AML-193 (cell line): ENCODE measurements at places on chromosomes 4 and X.

GRCh38 chrX:24732766-24733500 is 39.2 kb downstream of the POLA1 start:
- no peak for DNase-seq

GRCh38 chr4:47167081-47168035 is 136.0 kb downstream of the GABRB1 start:
- DNase-seq = no peak

GRCh38 chr4:170162416-170162815 is 72.7 kb upstream of the AADAT start:
- DNase-seq = no peak

DNA sequence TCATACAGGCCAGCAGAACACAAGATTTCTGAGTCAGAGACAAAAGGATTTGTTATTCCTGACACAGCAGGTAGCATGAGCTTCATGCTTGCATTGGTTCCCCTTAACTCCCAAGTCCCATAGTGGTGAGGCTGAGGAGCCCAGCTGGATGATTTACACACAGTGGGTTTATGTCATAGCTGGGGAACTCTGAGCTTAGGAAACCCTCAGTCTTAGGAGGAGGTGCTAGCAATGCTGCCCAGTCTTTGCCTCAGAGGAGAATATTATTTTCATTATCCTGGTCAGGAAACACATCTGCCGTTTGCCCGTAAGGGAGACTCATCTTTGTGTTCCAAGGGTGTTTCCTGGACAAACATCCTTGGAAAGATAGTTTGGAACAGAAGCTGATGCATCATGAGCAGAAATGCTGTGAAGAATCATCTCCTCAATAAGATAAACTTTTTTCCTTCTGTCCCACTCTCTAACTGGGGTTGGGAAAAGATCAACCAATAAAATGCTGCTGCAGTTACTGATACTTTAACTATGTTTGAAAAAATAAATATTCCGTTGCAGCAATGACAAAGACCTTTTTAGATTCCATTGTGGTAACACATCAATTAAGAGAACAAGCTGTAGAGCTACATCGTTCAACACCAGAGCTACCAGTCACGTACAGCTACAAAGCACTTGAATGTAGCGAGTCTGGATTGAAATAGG is 146.8 kb downstream of the DCLK2 start:
- no peak for DNase-seq

GRCh38 chr4:75741027-75741426 is 16.6 kb downstream of the USO1 start:
- no peak for DNase-seq

DNA sequence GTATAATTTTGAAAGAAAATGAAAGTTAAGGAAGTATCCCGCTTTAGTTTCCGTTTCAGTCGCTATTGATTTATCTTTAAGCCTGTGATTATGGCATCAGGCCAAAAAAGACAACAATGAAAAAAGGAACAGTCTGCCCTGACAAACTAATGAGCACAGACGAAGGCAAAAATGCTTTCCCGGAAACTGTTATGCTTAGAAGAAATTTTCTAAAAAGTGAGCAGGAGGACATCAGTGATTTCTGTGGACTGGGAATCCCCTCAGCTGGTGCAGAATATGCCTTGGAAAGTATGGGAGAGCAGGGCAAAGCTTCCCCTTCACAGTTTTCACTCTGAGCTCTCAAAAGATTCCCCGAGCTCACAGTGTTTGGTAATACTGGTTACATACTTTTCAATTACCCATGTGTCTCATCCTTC is 5.1 kb upstream of the CXCL10 start:
- no peak for DNase-seq

DNA sequence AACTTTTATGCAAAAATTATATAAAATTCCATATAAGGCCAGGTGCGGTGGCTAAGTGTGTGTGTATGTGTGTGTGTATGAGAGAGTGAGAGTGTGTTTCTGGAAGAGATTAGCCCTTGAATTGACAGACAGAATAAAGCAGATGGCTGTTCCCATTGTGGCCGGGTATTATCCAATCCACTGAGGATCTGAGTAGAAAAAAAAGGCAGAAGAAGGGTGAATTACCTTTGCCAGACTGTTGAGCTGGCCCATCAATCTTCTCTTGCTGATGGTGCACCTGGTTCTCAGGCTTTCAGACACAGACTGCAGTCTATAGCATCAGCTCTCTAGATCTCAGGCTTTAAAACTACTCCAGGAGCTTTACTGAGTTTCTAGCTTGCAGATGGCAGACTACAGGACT is 92.2 kb upstream of the SLIT2 start:
- no peak for DNase-seq
